ENCODE measurements at places on chromosomes 12 and 14. TPM values are rescaled to one million over a fixed set of nuclear protein-coding genes. Genes with fewer than 3 reads are reported as not detected.
A peak's percentile ranks its signal among the peaks of the same experiment; 100 is the strongest.

GRCh38 chr12:5479761-5480160, 47.9 kb downstream of the NTF3 start:
- no peak for DNase-seq

DNA sequence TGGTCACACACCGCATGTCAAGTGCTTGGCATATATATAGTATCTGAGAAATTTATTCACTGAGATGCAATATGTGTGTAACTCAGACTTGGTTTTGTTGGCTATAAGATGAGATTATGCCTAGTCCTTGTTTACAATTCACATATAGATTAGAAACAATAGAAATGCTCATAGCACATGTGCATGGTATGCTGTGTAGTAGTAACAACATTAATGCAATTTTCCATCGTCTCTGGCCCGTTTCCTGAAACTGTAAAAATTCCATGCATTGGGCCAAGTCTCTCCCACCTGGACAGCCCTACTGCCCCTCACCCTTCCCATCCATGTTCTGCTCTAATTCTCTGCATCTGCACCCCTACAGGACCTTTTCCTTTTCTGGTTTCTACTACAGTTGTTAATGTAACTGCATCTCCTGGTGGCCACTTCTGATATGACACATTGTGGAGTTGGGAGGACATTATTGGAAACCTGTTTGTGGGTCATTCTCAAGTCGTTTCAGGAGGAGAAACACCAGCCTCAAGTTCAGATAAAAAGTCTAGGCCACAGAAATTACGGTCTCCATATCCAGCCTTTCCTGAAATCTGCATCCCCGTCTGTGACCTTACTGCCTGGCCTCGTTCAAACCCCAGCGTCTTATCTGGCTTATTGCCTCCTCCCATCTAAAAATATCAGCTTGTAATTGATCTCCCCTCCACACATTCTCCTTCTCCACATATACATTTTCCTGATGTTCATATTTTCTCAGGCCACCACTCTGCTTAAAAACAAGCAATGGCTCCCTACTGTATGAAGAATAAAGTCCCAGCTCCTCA, 37.5 kb downstream of the EMP1 start:
- peak; percentile 46 for DNase-seq

- no peak for DNase-seq
Observed at GRCh38 chr14:75331471-75331870, 52.8 kb downstream of the FOS start.

- no peak for DNase-seq
Observed at GRCh38 chr14:90797451-90797850, 18.8 kb downstream of the TTC7B start.

DNA sequence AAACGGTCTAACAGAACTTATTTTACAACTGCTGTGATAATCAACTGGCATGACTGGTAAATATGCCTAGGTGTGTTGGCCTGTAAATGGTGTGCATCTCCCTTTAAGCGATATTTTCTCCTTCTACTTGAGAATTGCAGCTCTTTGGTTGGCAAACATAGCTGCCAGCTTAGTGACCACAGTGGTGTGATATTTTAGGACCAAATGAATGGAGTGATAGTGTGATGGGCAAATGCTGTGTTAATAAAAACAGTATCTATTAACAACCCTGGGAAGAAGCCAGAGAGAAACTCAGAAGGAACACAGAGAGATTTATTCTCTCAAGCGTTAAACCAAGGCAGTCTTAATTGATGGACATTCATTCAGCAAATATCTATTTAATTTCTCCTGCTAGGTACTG, 278.4 kb downstream of the AACS start:
- no peak for DNase-seq

DNA sequence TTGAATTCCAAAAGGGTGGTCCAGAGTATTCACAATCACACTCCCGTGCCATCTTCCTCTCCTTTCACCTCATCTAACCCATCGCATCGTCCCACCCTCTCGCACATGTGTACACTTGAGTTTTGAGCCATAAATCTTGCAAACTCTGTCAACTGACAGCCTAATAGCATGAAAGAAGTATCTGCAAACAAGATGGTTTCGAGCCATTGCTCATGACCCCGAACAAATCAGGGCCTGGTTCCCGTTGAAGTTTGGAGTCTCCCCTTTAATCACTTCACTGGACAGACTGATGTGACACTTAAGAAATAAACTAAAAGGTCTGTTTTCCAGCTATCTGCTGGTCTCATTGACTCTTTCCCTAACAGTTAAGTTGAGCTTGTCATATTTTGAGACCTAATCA, 223.6 kb upstream of the SOX5 start:
- DNase-seq: no peak

GRCh38 chr12:26122681-26123481, 2.0 kb downstream of the BHLHE41 start:
- no peak for DNase-seq

- DNase-seq: no peak
Observed at GRCh38 chr14:76348898-76349297, 27.0 kb upstream of the ESRRB start.

GRCh38 chr12:23376238-23376637, 573.2 kb downstream of the SOX5 start:
- DNase-seq: no peak

DNA sequence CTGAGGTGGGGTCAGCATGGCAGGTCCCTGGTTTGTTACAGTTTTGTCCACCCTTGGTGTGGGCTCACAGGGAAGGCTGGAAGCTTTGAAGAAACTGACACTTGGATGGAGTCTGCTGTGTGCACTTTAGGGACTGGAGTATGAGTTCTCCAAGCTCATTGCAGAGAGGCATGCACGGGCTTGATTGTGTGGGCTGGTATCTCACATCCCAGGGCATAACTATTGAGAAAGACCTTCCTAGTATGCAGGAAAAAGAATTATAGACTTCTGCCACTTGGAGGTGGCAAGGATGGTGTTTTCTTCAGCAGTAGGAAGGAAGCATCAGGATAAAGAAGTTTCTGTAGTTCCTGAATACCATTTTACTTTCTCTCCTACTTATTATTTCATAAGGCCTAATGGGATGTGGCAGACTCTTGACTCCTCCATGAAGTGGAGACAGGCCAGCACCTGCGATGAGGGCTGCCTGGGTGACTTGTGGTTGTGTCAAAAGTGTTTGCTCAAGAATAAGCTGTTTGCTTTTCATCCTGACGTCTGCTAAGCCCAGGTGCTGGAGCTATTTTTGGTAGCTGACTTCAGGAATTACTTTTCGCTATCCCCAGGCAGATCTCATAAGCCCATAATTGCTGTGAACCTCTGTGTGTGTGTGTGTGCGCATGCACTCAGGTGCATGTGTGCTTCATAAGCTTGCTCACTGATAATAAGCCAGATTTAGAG, 125.8 kb downstream of the KTN1 start:
- DNase-seq: no peak

DNA sequence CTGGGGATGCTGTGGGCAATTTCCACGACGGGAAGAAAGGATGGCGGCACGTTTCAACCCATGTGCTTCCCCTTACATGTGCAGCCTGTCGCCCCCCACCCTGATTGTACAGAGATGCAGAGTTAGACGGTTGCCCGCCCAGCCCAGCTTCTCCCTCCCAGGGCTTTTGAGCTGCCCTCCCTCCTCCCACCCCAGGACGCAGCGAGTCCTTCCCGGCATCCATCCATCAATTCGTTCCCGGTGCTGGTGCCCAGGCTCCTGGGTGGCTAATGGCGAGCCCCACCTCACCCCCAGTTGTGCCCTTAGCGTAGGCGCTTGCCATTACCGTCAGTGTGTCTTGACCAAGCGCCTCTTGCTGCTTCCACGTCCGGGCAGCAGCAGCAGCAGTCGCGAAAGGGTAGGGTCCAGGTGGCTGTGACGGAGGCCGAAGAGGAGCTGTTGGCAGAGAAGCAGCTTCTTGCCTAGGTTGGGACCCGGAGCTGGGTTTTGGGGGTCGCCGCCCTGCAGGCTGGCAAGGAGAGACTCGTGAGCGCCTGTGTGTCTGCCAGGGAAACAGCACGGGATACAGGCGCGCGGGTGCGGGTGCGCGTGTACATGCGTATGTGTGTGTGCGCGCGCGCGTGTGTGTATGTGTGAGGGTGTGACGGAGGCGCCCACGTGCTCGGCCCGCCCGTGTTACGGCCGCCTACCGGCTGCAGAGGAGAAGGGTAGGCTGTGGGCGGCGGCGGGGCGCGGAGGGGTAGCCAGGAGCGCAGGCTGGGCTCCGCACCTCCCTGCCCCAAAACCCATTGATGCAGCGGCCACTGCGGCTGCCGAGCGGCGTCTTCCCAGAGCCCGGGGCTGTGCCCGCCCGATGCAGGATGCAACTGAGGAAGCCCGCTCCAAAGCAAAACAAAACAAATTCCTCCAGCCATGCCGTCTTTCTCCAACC, at the start of gene SLC6A15:
Gene SLC6A15 (minus strand): TSS at position 602 of the 931 bp plus-strand sequence. CDS start 20,679 bp downstream, outside the sequence.
- DNase-seq: no peak

DNA sequence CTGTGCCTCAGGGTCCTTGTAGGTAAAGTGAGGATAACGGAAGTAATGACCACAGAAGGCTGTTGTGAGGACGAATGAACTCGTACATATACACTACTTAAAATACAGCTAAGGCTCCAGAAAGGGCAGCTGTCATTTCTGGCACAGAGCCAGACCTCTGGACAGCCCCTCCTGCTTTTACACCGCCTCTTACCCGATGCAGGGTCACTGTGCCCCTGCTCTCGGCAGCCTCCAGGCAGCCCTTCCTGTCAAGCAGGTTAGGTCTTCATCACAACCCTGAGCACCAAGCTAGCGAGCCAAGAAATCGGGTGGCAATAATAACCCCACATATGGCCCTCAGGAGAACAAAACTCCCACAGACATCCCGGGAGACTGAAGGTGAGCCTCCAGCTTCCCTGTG, 8.5 kb downstream of the TMEM229B start:
- no peak for DNase-seq

GRCh38 chr14:71800878-71801277, 131.4 kb upstream of the RGS6 start:
- DNase-seq: no peak

- no peak for DNase-seq
Observed at GRCh38 chr14:53621433-53621832, 335.2 kb downstream of the BMP4 start.

- no peak for DNase-seq
Observed at GRCh38 chr12:55847033-55847432, 4.3 kb upstream of the MMP19 start.

- no peak for DNase-seq
Observed at GRCh38 chr12:25583545-25583944, 30.5 kb upstream of the LMNTD1 start.

DNA sequence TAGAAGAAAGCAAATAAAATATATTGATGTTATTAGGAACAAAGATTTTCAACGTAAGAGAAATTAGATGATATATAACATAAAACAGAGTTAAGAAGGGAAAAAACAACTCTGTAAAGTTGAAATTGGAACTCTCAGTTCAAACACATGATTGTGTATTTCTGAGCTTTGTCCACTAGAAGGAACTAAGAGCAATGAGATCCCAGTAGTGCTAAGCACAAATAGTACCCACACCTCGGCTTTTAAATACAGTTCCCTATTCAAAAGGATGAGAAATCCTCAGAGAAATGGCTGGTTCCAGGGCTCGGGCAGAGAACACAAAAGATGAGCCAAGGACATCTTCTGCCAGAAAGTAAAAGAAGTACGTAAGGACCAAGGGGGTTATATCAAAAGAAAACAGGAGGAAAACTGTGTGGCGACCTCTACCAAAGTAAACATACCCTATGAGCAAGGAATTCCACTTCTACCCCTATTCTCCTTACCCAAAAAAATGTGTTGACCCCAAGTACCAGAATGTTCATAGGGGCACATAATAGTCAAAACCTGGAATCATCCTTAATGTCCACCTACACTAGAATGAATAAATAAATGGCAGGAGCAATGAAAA, 96.6 kb downstream of the SPTSSA start:
- DNase-seq: no peak

DNA sequence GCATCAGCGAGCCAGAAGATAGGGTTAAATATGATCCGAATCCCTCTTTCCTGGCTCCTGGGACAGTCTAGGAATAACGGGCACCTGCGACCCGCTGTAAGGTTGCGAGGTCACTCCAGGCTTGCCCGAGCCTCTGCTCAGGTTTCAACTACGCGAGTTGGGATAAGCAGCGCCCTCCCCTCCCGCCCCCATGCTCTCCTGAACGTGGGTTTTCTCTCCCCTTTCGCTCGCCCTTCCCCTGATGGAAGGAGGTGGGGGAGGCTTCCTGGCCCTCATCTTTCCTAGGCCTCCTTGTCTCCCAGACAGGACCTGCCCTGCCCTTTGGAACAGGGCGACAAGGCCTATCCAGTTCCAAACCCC, 753 bp upstream of the ATP5MC2 start:
- DNase-seq: no peak

DNA sequence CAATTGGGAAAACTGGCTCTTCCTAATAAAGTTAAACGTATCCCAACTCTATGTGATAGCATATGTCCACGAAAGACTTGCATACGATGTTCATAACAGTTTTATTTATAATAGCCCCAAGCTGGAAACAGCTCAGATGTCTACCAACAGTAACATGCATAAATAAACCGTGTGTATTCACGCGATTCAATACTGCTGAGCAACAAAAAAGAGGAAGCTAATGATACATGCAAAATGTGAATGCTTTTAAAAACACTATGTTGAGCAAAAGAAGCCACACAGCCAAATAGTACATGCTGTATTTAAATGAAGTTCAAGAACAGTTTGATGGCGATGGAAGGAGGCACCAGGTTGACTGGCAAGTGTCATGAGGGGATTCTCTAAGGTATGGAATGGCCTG, 55.7 kb downstream of the TRIM9 start:
- no peak for DNase-seq

DNA sequence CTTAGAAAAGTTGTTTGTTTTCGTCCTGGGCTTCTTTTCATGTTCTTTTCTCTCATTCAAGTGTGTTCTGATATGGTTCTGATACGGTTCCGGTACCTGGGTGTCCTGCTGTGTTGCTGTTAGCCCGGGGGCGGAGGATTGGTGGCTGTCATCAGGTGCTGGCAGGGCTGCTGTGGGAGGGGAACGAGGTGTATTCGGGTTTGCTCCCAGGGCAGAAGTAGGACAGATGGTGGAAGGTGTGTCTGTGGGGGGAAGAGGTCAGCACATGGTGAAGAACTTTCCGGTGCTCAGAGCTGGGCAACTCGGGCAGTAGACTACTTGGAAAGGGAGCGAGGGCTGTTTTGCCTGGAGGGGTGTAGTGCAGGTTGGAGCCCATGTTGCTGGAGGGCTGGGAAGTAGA, 70.2 kb downstream of the SLC25A47 start:
- no peak for DNase-seq

- no peak for DNase-seq
Observed at GRCh38 chr12:114961491-114961890, 277.5 kb upstream of the TBX3 start.

- DNase-seq: no peak
Observed at GRCh38 chr12:84911271-84912197, 1.1 kb downstream of the SLC6A15 start.

GRCh38 chr14:103656756-103657133, 27.7 kb downstream of the KLC1 start:
- no peak for DNase-seq

GRCh38 chr12:47160316-47161244, 80.8 kb upstream of the AMIGO2 start:
- DNase-seq: no peak

- no peak for DNase-seq
Observed at GRCh38 chr12:12531194-12531593, 31.5 kb downstream of the DUSP16 start.

The SERPINA10 gene
- total RNA-seq: 105 TPM

The SYT1 gene
- 0.84 TPM for total RNA-seq

The RBP5 gene
- total RNA-seq: 47.1 TPM

The PAPLN gene
- 1.3 TPM for total RNA-seq

The TAS2R8 gene
- not detected for total RNA-seq

The IL22 gene
- total RNA-seq: not detected

The RHEBL1 gene
- total RNA-seq: not detected

The GALNT8 gene
- 0.25 TPM for total RNA-seq

The PPFIBP1 gene
- 65.8 TPM for total RNA-seq

The SLC6A12 gene
- total RNA-seq: 27.1 TPM

The C12orf50 gene
- 0.08 TPM for total RNA-seq

The ETV6 gene
- total RNA-seq: 4.4 TPM
